ENCODE measurements at places on chromosomes 7 and 10.

DNA sequence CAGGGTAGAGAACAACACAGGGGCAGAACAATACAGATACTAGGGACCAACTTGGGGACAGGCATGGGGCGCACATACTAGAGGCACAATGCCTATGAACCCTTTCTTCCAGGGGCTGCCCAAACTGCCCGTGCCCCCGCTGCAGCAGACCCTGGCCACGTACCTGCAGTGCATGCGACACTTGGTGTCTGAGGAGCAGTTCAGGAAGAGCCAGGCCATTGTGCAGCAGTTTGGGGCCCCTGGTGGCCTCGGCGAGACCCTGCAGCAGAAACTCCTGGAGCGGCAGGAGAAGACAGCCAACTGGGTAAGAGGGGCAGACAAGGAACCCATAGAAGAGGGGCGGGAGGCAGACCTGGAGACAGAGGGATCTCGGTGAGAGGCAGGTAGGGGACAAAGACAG, 5.8 kb downstream of the CHAT start:
- DNase-seq: no peak

GRCh38 chr10:91127341-91128082, 93.0 kb upstream of the PCGF5 start:
- no peak for DNase-seq

GRCh38 chr10:94357193-94357592, 5.5 kb downstream of the NOC3L start:
- no peak for DNase-seq

GRCh38 chr10:67819768-67820204, 18.2 kb downstream of the DNAJC12 start:
- DNase-seq: peak; percentile 8

- DNase-seq: no peak
These were observed 16.8 kb upstream of the DNAH11 start for GRCh38 chr7:21526007-21526406.

DNA sequence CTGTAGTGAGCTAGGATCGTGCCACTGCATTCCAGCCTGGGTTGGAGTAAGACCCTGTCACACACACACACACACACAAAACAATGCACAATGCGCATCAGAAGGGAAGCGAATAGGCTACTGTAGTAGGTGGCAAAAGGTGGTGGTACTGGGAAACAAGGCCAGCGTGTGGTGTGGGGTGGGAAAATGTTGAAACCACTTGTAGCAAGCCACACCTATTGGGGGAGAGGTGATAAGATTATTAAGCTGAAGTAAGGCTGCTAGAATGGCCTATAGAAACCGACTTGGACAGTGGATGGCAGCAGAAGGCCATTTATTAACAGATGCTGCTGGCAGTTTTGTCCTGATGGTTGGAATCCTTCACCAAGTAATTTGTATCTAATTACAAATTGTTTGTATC, 7.2 kb upstream of the CHCHD1 start:
- peak; percentile 15 for DNase-seq

DNA sequence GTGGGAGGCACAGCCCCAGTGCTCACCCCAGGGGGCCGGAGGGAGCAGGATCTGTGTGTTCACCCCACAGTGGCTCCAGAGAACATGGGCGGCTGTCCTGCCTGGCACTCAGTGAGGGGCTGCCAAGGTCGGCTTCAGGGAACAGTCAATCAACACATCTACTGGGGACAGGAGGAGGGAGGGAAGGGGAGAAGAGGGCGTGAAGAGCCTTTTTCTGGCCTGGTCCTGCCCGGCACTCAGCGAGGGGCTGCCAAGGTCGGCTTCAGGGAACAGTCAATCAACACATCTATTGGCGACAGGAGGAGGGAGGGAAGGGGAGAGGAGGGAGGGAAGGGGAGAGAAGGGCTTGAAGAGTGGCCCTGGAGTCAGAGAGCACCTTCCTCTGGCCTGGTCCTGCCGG, 184.9 kb downstream of the ADARB2 start:
- DNase-seq: no peak

DNA sequence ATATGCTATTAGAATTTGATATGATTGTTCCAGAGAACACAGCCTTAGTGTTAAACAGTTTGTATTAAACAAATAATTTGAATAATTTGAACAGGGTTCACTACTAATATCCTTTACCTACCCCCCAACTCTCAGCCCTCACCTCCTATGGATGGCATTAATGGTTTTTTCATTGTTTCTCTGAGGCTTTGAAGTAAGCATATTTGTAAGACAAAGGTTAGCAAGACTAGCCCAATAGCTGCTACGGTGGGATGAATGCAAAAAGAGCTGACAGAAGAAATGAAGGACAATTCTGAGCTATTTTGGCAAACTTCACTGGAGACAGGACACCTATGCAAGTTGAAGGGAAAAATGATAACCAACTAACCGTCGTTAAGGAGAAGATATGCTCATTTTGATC, 61.6 kb downstream of the ARL4A start:
- DNase-seq: no peak

GRCh38 chr7:33764752-33765451, 140.4 kb upstream of the BMPER start:
- DNase-seq: peak; percentile 64
